Stimulated activated CD4-positive, alpha-beta T cell treated with anti-CD3 and anti-CD28 coated beads, Interleukin-15, amount 100 ng/mL, for 24 hours (primary cell): ENCODE measurements at places on chromosomes 1 and 21.

DNA sequence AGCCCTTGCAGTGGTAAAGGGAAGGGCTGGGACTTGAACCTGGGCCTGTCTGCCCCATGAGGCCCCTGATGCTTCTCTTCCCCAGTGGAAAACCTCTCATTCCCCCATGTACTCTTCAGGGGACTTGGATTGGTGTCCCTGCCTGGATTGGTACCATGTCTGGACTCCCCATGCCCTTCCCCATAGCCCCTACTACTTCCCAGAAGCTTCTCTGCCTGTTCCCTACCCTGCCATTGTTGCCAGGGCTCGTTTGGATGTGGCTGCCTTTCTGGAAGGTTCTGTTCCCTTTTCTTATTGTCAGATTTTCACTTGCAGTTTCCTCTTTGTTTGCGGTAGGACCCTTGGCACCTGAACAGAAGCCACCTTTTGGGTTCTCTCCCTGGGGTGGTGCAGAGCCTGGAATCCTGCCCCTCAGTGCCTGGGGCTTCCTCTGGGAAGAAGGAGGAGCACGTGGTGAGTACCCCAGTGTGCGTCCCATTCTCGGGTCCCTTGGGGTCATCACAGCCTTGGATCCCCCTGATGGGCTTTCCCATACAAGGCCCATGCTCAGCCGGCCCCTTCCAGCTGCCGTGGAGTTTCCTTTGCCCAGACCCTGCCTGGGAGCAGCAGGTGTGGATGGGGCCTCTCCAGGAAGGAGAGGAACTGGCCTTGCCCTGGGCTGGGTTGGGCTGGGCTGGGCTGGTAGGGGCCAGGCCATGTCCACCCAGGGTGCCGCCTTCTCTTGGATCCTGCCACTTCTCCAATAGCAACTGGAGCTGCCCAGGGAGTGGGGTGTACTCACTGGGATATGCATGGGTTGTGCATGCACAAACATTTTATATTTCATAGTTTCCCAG is 281.1 kb downstream of the PTPRU start:
- no peak for DNase-seq

DNA sequence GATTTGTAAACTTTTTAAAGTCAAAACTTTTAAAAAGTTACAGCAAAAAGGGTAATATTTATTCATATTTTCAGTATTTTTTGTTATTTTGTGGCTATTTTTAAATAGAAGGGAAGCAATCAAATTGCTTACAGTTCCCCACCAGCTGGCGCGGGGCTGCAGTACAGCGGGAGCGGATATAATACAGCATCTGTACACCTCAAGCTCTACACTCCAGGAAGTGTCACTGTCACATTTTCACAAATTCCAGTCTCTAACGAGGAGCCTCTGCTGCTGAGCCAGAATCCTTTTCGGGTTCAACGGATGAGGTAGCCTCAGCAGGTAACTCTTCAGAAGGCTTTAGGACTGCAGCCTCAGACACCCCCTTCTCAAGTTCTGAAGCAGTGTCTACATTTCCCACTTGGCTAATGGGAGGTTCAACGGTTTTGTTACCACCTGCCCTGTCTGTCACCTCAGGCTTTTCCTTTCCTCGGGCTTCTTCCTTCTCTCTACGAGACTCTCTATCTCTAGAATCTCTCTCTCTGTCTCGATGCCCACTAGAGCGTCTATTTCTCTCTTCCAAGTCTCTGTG is 11.7 kb downstream of the SOD1 start:
- no peak for DNase-seq

GRCh38 chr1:214466403-214467077 is 84.9 kb downstream of the PTPN14 start:
- no peak for DNase-seq

DNA sequence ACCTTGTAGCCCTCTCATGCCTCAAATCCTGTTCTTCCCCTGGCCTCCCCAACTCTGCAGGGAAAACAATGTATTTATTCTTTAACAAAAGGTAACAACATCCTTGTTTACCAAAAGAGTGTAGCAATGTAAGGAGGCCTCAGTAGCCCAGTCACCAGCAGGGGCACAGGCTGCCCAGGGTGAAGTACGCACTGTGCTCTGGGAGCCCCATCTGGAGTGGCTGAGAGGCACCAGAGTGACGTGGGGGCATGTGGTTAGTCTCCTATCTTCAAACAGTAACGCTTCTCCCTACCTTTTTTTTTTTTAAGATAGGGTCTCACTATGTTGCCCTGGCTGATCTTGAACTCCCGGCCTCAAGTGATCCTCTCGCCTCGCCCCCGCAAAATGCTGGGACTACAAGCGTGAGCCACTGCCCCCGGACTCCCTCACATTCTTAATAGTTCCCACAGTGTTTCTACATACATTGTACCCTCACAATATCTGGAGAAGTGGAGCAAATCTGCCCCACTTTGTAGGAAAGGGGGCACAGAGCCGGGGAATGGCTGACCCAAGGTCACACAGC is 51.3 kb upstream of the ECE1 start:
- no peak for DNase-seq

- peak; percentile 8 for DNase-seq
Observed at GRCh38 chr21:41112740-41113692, 54.9 kb upstream of the BACE2 start.

DNA sequence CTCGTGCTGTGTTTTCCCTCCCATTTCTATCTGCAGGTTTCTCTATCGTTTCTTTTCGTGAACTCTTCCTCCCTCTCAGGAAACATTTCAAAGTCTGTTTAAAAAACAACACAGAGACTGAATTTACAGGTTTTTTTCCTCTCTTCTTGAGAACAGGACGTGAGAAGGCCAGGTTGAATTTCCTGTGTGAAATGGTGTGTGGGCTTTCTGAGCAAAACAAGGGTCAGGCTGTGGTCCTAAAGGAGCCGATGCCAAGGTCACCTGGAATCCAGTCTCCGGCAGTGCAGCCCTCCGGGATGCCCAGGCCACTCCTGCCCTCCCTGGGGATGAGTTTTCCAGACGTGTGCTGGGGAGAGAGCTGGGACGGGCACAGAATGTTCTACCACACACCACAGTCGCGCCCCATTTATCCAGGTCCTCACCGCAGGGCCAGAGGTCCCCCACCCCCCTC is 62.7 kb upstream of the RUNX3 start:
- DNase-seq = no peak

GRCh38 chr1:245926888-245927287 is 580.2 kb downstream of the SMYD3 start:
- DNase-seq = no peak

DNA sequence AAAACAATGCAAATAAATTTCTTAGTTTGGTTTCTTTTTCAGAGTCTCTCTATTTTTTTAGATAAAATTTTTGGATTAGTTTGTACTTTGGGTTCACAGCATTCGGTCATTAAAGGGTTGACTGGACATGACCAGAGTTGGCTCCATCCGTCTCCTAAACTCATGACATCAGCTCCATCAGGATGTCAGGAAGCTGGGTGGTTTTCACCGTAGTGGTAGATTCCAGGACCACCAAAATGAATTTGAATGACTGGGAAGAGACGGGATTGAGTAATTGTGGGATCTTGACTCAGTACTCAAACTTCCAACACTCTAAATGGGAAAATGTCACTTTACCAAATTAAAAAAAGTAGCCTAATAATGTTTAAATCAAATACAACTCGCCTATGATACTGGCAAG is 279.2 kb upstream of the DUSP10 start:
- DNase-seq = no peak

DNA sequence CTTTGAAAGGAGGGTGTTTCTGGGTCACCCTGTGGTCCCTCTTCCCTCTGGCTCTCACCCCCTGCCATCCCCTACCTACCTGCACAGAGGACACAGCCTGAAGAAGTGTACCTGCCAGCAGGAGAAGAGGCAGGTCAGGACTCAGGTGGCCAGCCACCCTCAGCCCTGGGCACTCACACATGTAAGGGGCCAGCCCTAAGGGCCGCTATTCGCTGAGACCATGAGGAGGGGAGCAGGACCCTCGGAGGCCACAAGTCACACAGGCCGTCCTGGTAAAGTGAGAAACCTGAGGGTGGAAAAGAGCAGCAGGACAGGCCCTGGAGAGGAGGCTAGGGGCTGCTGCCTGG is 1.2 kb downstream of the ZNF692 start:
- no peak for DNase-seq

- DNase-seq = no peak
Observed at GRCh38 chr1:223482132-223482531, 88.9 kb downstream of the CCDC185 start.

DNA sequence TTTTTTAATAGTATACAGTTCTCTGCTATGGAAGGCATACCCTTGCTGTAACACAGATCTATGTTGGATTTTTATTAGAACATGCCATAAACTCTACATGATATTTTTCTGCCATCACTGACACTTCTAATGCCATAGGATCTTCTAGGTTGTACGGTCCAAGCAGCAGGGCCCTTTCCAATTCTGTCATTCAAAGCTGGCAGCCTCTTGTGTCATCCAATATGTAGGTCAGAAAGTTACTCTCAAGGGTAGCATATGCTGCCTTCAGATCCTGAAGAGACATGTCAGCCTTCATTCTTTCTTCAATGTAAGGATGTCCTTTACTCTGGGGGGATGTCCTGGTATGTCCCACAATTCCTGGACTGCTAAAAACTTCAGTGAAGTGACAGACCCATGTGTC is 629.2 kb upstream of the USP24 start:
- no peak for DNase-seq

GRCh38 chr1:1779691-1780597 is 1.7 kb upstream of the NADK start:
- DNase-seq = peak; percentile 68

DNA sequence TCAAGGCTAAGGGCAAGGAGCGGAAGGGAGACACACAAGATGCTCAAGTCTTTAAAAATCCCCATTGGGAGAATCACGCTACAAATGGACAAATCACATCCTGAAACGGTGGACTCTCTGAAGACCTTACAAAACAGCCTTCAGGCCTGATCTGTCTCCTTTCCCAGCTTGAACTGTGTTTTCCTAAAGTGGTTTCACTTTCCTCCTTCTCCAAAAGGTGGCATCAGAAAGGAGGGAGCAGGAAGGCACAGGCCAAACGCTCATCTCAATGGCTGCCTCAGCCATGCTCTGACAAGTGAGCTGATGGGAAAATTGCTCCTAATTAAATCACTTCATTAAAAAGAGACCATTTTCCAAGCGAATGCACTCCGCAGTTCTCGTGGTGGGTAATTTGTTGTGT is 47.7 kb downstream of the UTP25 start:
- DNase-seq = no peak

GRCh38 chr1:14294860-14295536 is 303.5 kb upstream of the KAZN start:
- no peak for DNase-seq

- DNase-seq = no peak
Observed at GRCh38 chr1:57423135-57423655, 665 bp downstream of the DAB1 start.

GRCh38 chr1:117093870-117094621 is 27.5 kb downstream of the TRIM45 start:
- DNase-seq = peak; percentile 49

GRCh38 chr1:159188375-159188788 is 16.3 kb upstream of the ACKR1 start:
- peak; percentile 20 for DNase-seq

GRCh38 chr1:19432943-19433718 is 52.2 kb downstream of the CAPZB start:
- DNase-seq = peak; percentile 41

- no peak for DNase-seq
Observed at GRCh38 chr1:160090760-160091159, 7.7 kb downstream of the IGSF8 start.

- DNase-seq = peak; percentile 95
Observed at GRCh38 chr21:39379986-39380891, 31.4 kb upstream of the HMGN1 start.

- no peak for DNase-seq
Observed at GRCh38 chr1:936348-937264, 12.9 kb downstream of the SAMD11 start.

DNA sequence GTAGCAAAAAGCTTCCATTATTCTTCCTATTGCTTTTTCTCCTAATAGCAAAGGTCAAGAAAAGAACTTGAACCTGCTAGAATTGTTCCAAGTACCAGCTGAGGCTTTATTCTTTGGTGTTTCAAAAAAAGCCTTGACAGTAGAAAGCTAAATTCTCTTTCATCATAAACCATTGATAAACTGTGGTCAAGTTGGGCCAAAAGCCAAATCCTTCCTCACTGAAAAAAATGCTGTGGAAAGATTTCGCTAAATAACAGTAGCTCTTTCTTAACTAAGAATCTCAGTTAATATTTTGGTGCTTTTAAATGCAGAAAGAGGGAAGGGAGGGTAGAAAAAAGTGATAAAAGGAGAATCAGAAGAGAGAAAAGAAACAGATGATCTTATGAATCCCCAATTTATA is 14.0 kb upstream of the JAM2 start:
- no peak for DNase-seq

DNA sequence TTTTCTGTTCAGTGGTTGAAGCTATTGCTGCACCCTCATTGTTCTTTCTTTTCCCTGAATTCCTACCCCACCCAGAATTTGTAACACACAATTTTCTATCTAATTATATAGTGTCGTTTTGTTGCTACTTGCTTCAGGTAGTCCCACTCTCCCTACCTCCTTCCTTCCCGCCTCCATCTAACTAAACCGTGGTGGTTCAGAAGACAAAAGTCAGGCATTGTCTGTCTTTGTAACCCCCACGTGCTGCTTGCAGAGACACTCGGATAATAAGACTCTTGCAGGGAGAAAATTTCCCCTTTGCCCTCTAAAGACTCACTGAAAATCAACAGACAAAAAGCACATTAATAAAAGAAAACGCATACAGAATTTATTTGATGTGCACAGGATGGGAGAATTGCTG is 46.2 kb upstream of the BTG3 start:
- no peak for DNase-seq

GRCh38 chr1:59340411-59341307 is 43.8 kb downstream of the FGGY start:
- no peak for DNase-seq

DNA sequence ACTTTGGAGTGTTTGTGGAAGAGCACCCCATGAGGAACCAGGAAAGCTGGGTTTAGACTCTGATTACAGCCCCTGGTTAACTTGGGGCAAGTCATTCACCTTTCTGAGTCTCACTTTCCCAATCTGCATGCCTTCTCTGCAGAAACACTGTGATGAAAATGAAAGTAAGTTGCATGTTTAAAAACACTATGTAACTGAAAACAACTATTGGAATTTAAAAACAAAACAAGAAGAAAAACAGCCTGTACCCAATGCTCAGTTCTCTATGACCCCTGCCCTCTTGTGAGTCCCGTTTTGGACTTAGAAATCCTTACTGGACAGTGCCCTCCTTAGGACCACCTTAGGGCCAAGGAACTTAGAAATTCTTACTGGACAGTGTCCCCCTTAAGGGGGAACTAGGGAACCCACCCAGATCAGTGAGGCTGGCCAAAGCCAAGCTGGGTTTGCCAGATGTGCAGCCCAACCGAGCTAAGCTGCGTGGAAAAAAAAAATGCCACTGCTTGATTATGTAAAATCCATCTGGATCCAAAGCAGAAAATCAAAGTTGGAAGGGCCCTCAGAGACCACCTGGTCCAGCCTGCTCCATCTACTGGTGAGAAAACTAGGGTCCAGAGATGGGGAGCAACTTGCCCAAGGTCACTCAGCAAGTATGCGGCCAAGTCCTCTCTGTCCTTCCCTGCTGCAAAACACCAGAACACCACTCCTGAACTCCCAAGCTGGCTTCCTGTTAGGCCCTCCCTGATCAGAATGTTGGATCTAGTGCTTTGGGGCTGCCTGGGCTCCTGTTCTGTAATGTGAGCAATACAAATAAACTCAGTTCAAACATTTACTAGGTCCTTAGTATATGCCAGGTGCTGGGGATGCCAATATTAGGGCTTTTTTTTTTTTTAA is 77.7 kb downstream of the MRPL37 start:
- DNase-seq = no peak
